Stimulated activated CD8-positive, alpha-beta memory T cell treated with anti-CD3 and anti-CD28 coated beads, Interleukin-15, amount 100 ng/mL, for 4 hours (primary cell): ENCODE measurements at places on chromosomes 11 and 22.

- DNase-seq, result no peak
Observed at GRCh38 chr11:14593671-14594070, 49.9 kb upstream of the PDE3B start.

- DNase-seq, result no peak
Observed at GRCh38 chr11:61976813-61977475, 9.5 kb upstream of the FTH1 start.

GRCh38 chr11:92224407-92225124, at the start of gene FAT3:
FAT3 (plus strand) TSS chr11:92224818; CDS start chr11:92352113, 127,295 bp downstream.
- no peak for DNase-seq

GRCh38 chr11:2778630-2779498, 79.1 kb upstream of the KCNQ1OT1 start:
- DNase-seq, result no peak

GRCh38 chr11:129721685-129722084, 94.0 kb upstream of the TMEM45B start:
- DNase-seq, result no peak

- DNase-seq, result no peak
Observed at GRCh38 chr11:57556041-57556440, 11.4 kb downstream of the UBE2L6 start.

DNA sequence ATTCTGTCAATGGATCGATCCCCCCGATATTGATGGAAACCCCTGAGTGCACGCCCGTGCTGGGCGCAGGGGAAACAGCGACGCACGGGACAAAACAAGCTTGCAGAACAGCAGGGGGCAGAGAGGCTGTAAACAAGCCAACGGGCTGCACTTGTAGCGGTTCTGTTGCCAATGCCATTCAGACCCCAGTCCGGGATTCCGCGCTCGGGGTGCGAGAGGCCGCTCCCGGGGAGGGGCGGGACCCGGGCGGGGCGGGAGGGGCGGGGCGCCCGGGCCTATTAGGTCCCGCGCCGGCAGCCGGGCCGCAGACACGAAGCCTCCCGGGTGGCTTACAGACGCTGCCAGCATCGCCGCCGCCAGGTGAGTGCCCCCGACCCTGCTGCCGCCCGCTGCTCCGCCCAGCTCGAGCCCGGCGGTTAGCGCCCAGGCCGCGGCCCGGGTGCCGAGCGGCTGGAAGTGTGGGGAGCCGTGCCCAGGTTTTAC, at the start of gene BIK:
Gene BIK (plus strand): TSS at position 307 of the 483 bp plus-strand sequence. CDS start 13,273 bp downstream, outside the sequence.
- no peak for DNase-seq
